ENCODE measurements at places on chromosomes 3 and 15. TPM values are rescaled to one million over a fixed set of nuclear protein-coding genes. Genes with fewer than 3 reads are reported as not detected.

ADAM10 gene
- total RNA-seq, result 104 TPM

PLXNA1 gene
- 27.0 TPM for total RNA-seq

PFN2 gene
- 169 TPM for total RNA-seq

COL7A1 gene
- 199 TPM for total RNA-seq

CELF6 gene
- 0.15 TPM for total RNA-seq

SAMMSON gene
- total RNA-seq, result not detected

C2CD4A gene
- total RNA-seq, result 0.02 TPM

OR5K2 gene
- total RNA-seq, result not detected

GATA2 gene
- total RNA-seq, result 5.5 TPM

NANOGP8 gene
- not detected for total RNA-seq

LTF gene
- total RNA-seq, result not detected

Data from A549 treated with DMSO at 1 μM for 4 hours (cell line).